ENCODE measurements at places on chromosomes 1 and 21.

DNA sequence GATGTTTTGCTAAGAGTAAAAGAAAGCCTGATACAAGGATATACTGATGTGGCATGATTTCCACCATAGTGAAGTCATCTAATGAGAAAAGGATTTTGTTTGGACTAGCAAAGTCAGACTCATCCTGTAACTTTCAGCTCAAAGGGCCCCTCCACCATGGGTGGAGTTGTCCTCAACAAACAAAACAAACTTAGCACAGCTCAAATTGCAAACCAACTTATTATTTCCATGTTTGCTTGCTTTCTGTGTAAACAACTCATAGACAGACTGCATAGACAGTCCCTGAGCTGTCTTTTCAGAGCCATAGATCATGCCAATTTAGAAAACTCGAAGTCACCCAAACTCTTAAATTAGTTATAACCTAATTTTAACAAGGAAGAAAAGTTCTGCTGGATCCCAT, 69.4 kb upstream of the VAV3 start:
- no peaks in the 10 kb centered on the region for H3K27me3 ChIP-seq
- no peaks in the 10 kb centered on the region for H3K36me3 ChIP-seq
- DNase-seq: no peak
- H3K27ac ChIP-seq: no peak overlapping the region

DNA sequence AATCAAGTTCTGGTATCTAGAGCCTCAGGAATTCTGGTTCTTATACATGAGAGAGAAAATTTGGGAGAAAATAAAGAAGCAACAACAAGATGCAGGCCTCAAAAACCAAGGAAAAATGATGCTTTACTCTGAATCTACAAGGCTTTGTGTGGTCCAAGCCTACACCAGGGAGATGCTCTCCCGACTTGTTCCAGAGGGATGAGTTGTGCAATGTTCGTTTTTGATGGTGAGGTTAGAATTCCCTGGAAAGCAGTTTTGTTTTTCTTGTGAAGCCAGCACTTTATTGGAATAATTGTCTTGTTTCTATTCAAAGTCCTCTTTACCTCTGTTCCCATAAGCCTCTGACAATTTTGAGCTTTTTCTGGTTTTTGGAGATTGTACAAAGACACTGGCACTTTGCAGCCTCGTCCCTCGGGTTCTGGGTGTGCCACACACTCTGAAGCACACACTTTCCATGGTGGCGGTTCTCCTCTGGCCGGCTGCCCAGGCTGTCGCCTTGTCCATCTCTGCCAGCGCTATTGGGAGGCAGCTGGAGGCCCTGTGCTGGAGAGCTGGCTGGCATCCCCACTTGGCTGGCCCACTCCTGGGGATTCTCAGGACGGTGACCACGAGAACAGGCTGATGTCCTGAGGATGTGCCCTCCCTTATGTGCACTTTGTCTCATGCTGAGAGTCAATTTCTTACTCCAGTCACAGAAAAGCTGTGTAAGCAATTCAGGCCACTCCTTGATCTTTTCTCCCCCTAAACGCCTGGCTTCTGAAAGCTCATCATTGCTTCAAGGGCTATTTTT, 70.2 kb downstream of the EDEM3 start:
- H3K4me3 ChIP-seq: no peak overlapping the region
- no peaks in the 10 kb centered on the region for H3K27me3 ChIP-seq
- no peak for DNase-seq
- no peaks in the 10 kb centered on the region for H3K4me1 ChIP-seq

- H3K27ac ChIP-seq: no peak overlapping the region
- no peaks in the 10 kb centered on the region for H3K27me3 ChIP-seq
- H3K4me3 ChIP-seq: no peak overlapping the region
- H3K4me1 ChIP-seq: peaks cover 7% of the 10 kb centered on the region
- no peak for DNase-seq
These were observed 57.9 kb downstream of the FGGY start for GRCh38 chr1:59354709-59355337.

DNA sequence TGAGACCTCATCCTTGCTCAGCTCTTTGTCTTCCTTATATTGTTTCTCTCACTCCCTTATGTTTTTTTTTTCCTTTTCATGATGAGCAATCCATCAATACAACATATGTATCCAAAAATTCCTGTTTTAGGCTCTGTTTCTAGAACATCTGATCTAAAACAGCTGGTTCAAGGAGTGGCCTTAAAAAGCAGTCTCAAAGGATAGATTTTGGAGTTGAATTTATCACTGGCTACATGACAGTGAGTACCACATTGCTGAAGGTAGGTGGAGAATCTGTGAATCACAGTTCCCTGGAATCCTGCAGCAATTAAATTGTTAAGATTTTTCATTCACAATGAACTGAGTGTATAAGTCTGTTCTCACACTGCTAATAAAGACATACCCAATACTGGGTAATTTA, 155.8 kb upstream of the ADAMTS5 start:
- H3K4me1 ChIP-seq: no peaks in the 10 kb centered on the region
- H3K27me3 ChIP-seq: no peaks in the 10 kb centered on the region
- H3K36me3 ChIP-seq: no peaks in the 10 kb centered on the region
